NCI-H1694 (cell line): ENCODE measurements at places on chromosomes 11 and 22.

DNA sequence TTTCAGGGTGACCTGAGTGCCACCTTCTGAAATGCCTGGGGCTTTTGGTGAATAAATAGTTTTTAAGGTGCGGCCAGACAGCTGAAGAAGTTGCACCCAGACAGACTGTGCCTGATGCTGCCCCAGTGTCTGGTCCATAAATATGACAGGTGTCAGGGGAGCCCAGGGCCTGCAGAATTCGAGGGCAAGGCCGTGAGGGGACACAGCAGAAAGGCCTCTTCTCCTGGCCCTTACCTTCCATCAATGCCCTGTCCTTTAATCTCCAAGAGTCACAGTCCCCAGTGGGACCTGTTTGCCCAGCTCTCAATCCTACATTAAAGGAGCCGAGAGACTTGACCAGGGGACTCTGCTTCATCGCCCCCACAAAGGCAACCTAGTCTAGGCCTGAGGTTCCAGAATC lies 45.7 kb downstream of the NAT10 start:
- DNase-seq: no peak

DNA sequence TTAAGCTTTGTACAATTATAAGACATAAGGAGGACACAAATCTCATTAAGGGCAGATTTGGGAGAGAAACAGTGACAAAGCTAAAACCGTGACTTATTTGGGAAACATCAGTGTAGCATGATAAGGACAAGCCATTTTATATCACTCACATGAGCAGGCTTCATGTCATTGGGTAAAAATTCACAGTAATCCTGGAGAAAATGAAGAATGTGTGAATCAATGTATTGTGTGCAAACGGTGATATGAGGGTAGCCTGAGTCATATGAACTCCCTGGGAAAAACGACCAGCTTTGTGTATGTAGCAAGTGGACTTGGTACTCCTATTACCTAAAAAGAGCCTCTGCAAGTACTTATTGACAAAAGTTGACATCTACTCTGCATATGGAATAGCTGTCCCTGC lies 6.0 kb upstream of the TRIM34 start:
- DNase-seq: no peak

GRCh38 chr22:43654271-43654670 lies 157.8 kb downstream of the EFCAB6 start:
- no peak for DNase-seq

GRCh38 chr22:19970479-19971275 lies 29.1 kb upstream of the TXNRD2 start:
- no peak for DNase-seq

GRCh38 chr22:49659281-49659923 lies 168.3 kb downstream of the BRD1 start:
- DNase-seq: no peak
